GF-D8 (cell line): ENCODE measurements at places on chromosomes 1 and 21.

- no peak for DNase-seq
Observed at GRCh38 chr1:221302810-221303209, 423.6 kb downstream of the HLX start.

- no peak for DNase-seq
Observed at GRCh38 chr1:93620841-93621210, 60.8 kb downstream of the BCAR3 start.

- DNase-seq = no peak
Observed at GRCh38 chr1:107821340-107821739, 143.6 kb downstream of the VAV3 start.

DNA sequence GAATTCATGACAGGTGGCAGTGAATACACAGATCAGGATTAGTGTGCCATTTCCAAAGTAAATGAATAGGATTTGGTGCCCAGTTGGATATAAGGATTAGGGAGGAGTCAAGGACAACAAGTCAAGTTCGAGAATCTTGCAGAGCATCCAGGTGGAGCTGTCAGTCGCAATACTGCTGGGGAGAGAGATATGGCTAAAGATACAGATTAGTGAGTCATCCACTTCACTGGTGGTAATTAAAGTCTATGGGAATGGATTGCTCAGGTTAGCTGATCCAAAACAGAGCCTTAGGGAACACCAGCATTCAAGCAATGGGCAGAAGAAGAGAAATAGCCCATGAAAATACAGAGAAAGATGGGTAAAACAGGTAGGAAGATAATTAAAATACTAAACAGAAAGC is 26.8 kb downstream of the BCAS2 start:
- no peak for DNase-seq

- DNase-seq = peak; percentile 98
Observed at GRCh38 chr1:234875953-234876855, 252.4 kb downstream of the TOMM20 start.

DNA sequence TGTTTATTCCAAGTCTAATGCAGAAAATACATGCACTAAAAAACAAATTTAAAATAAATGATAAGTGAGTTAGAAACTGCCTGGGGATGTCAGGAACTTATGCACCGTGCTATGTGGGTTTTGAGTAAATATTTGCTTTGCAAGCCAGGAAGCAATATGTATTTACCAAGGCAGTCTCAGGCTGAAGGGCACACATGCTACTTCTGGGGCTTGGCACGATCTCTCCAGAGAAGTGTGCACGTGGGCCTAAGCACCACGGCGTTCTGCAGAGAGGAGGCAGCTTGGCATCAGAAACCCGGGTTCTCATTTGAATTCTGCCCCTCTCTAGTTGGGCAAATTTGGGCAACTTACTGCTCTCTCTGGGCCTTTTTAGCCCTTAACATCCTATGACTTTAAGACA is 72.6 kb upstream of the ROR1 start:
- DNase-seq = no peak

- DNase-seq = no peak
Observed at GRCh38 chr1:202742496-202742895, 32.2 kb upstream of the SYT2 start.

DNA sequence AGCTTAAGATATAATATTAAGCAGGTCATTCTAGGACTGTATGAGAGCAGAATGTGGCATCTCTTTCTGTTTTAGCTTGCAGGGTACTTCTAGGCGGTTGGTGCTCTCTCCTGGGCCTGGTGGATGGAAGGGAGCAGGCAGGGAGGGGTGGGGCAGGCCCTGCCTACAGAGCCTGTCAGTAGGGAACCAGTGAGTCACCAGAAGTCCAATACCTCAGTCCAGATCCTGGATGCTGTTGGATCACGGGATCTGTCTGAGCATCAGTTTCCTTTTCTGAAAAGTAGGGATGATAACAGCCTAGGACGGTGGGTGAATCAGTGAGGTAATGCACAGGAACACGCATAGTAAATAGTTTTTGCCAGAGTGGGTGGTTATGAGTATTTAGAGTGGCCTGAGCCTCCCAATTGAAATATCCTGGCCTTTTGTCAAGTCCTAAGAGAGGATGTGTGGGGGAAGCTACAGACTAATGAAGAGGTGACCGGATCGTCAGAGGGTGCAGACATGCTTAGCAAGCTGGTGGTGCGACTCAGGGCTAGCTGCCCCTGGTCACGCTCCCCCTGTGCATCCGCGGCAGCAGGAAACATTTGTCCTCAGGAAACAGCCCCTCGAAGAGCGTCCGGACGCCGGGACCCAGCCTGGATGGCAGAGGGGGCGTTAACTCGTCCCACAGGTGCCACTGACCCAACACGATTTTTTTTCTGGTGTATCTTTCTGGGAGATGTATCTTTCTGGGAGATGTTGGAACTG is 23.9 kb downstream of the NAV1 start:
- no peak for DNase-seq

- no peak for DNase-seq
Observed at GRCh38 chr1:30166174-30166573, 557.2 kb downstream of the MATN1 start.

DNA sequence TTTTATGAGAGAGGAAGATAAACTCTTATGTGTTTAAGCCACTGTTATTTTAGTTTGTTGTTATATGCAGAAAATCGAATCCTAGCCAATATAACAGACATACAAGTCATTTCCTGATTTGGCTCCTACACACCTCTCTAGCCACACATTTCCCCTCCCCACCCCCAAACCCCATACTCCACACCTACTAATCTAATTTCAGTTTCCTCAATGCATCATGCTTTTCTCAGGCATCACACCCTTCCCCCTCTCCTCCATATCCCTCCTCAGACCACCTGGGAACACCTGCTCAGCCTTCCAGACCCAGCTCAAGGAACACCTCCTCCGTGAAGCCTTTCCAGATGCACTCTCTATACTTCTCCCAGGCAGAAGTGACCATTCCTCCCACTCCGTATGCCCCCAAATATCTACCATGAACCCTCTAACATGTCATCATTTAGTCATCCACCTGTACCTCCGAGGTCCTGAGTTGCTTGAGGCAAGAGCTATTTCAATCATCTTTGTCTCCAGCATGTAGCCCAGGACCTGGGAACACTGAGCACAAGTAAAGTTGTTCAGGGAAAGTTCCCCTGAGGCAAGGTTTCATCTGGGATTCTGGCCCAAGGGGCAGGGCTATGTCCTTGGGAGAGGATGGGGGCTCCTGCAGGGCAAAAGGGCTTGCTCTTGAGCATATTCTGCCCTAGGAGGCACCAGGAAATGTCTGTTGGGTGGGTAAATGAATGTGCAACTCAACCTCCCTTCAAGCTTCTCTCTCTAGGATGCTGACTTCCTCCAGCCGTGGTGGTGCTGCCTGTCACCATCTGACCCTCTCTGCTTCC is 126.8 kb downstream of the HIVEP3 start:
- no peak for DNase-seq

DNA sequence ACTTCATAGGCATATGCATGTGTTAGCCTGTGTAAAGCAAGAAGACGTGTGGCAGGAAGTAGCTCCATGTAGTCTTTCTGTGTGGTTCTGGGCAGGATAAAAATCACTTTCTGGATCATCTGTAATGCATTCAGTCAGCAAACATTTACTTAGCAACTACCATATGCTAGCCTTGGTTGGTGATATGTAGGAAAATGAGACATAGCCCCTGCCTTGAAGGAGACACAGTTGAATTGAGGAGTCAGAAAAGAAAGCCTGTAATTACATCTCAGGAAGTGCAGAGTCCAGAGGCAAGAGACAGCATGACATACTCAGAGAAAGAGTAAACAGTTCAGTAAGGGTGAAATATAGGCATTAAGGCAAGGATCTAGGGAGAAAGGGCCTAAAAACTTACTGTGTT is 38.5 kb downstream of the DAB1 start:
- no peak for DNase-seq

DNA sequence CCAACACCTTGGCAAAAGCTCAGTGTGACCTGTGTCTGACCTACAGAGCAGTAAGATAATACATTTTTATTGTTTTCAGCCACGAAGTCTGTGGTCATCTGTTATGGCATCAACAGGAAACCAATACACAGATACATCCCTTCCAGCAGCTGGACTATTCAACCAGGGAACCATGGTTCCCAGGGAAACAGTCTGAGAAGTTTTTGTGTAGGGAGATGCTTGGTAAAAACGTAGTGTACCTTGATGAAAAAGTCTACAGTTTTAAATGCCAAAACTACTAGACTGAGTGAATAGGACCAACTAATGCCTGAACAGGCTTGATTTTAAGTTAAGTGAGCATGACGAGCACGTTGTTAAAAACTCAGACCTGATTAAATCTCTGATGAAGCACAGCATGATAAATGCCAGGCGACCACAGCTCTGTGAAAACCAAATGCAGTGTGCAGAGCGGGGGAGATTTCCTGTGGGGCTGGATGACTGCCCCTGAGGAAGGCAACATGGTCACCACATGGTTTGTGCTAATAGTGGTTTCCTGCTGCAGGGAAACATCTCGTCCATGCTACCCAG is 228.9 kb downstream of the TNR start:
- DNase-seq = peak; percentile 79

GRCh38 chr1:244330318-244330625 is 121.4 kb downstream of the ADSS2 start:
- DNase-seq = no peak

GRCh38 chr21:26788790-26789189 is 56.4 kb downstream of the ADAMTS1 start:
- DNase-seq = no peak

- no peak for DNase-seq
Observed at GRCh38 chr1:91791691-91792488, 94.1 kb downstream of the TGFBR3 start.

DNA sequence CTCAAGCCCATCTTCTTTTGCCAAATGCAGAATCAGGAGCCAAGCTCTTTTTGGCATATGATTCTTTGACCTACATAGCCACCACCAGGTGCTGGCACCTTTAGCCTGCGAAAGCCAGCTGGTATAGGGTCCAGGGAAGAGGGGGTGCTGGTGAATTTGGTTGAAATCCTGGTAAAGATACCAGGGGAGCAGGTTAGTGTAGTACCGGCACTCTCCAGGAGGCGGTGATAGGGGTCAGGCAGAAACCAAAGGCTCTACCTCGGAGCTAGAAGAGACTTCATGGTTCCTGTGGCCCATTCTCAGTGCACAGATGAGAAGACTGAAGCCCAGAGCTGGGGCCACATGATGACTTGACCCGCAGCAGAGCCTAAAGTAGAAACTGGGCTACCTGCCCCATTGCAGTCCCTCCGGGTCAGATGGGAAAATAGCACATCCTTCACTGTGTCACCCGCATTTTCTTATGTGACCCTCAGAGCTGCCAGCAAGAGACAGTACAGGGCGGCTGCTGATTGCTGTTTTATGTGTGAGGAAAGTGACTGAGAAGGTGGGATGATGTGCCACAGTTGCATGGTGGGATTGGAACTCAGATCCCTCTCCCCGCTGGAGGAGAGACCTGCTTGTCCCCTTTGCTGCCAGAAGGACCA is 36.0 kb upstream of the IL19 start:
- DNase-seq = no peak

GRCh38 chr1:221643404-221644144 is 98.3 kb downstream of the DUSP10 start:
- DNase-seq = no peak

DNA sequence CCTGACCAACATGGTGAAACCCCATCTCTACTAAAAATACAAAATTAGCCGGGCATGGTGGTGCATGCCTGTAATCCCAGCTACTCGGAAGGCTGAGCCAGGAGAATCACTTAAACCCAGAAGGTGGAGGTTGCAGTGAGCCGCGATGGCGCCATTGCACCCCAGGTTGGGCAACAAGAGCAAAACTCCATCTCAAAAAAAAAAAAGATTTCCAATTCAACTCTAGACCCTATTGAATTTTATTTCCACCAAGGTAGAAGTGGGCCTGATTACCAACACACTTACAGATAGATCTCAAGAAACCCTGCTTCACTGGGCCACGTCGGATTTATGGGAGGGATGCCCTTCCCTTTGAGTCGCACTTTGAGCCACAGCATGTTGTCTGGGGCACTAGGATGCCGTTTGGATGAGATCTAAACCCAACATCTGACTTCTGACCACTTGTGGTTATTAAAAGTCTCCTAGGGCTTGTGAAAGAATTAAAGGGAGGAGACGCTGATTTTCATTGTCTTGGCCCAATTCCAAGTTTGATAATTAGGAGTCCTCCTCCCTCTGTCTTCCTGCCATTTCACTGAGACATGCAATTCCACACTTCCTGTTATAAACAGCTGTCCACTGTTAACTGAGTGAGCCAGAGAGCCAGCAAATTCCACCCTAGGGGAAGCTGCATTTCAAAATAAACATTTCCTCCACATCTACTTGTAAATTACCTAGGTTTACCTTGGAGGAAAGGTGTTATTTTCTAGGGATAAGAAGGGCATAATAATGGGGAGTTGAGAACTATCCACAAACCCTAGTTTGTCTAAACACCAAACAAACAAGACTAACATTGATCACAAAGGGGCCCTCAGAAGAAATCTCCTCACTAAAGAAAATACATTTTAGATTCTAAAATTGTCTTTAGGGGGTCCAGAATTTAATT is 5.2 kb upstream of the RERE start:
- DNase-seq = no peak

DNA sequence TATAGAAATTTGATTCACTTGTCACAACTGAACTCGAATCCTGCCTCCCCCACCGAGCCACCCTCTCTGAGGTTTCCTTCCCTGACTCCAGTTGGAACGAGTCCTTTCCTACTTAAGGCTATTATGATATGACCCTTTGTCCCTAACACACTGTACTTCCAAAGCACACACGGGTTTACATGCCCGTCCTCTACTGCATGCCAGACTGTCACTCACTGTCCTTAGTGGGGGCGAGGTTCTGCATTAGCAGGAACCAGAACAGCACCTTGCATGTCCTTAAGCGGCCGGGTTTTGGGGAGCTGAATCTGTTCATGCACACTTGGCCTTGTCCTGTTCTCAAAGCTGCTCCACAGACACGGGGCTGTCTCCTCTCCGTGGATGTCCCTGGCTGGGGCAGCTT is 164.6 kb upstream of the KCNJ6 start:
- DNase-seq = no peak

DNA sequence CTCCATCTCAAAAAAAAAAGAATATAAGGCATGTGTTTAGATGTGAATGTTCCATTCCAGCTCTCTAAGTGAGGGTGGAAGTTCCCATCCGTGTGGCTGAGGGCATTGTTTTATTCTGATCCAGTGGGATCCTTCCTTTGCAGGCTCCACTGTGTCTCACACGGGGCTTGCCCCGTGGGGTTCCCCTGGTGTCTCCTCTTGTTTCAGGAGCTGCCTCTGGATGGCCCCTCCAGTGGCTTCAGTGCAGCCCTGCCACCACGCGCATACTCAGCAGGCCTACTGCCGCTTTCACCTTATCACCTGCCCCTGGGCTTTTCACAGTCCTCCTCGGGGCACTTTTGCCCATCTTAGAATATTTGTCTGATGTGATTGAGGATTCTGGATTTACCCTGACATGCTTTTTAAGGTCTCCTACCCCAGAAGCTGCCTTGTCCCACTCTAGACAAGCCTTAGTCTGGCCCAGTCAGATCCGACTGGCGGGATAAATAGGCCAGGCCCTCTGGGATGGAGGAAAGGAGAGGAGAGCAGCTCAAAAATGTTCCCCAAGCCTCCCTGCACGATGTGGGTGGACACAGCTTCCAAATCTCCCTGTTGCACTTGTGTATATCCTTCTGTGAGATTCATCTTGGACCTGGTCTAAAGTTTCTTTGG is 55.2 kb downstream of the FAM163A start:
- DNase-seq = no peak
